ENCODE measurements at places on chromosomes 11 and 22.

DNA sequence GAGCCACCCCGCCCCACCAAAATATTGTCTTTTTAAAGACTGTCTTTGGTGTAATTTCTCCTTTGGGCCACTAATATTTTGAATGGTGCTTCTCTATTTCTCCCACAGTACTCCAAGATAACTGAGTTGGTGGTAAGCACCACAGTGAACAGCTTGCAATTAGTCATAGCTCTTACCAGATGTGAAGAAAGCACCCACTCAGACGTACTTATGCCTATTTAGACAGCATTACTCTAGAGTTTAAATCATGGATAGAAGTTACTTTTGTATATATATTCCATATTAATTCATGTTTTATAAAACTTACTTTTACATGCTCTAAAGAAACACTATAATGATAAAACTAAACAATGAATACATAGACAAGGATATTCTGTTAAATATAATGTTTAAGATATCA, 12.7 kb downstream of the ANO3 start:
- DNase-seq = peak; percentile 24

GRCh38 chr11:119741369-119742262, 12.6 kb upstream of the NECTIN1 start:
- DNase-seq = peak; percentile 64

DNA sequence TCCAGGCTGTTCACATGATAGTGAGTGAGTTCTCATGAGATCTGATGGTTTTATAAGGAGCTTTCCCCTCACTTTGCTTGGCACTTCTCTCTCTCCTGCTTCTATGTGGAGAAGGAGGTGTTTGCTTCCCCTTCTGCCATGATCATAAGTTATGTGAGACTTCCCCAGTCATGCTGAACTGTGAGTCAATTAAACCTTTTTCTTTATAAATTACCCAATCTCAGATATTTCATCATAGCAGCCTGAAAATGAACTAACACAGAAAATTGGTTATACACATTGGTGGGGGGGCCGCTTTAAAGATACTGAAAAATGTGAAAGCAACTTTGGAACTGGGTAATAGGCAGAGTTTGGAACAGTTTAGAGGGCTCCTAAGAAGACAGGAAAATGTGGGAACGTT, 741.1 kb upstream of the LUZP2 start:
- DNase-seq = no peak

GRCh38 chr11:69219991-69220390, 64.3 kb downstream of the SMIM38 start:
- DNase-seq = no peak

DNA sequence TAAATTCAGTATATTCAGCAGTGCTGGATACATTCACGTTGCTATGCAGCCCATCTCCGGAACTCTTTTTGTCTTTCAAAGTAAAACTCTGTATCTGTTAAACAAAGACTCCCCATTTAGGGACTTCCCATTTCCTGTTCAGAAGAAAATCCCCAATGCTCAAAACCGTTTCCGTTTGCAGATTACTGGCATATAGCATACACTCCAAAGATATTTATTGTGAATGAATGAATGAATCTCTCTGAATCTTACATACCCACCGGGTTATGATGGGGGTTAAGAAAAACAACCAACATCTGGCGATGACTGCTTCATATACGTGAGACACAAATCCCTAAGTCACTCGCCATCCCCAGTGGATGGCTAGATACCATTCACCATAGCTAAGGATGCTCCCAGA, 1.6 kb downstream of the THY1 start:
- DNase-seq = no peak

DNA sequence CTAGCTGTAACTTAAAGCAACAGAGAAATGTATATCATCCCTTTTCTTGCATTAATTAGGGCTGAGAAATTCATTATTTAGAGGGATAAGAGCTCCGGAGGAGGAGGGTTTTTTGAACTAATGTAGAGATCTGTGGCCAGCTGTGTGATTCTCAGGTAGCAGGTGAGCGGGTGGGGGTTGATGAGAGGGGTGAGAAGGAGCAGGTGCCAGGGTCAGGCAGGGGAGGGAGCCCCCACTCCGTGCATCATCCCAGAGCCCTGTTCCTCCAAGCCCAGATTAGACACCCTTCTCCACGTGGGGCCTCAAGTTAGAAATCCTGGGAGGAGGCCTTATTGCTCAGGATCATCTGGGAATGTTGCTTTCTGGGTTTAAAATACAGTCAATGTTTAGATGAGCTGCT, 24.9 kb downstream of the ZBTB16 start:
- no peak for DNase-seq

- no peak for DNase-seq
Observed at GRCh38 chr11:95821640-95822039, 31.3 kb downstream of the CEP57 start.

DNA sequence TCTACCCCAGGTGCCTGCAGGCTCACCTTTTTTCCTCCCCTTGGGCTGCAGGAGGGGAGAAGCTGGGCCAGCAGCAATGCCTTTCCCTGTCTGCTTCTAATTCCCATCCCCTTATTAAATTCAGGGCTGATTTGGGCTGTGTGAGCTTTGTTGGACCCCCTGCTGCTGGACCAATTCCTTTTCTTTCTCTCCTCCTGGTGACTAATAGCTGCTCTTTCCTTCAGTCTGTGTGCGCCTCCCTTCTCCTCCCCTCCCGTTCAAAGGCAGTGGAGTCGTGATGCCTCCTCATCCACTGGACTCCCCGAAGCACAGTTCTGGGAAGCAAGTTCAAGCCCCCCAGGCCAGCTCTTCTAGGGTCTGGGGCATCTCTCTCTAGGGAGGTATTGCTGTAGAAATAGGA, 567.9 kb upstream of the CADM1 start:
- DNase-seq = no peak

DNA sequence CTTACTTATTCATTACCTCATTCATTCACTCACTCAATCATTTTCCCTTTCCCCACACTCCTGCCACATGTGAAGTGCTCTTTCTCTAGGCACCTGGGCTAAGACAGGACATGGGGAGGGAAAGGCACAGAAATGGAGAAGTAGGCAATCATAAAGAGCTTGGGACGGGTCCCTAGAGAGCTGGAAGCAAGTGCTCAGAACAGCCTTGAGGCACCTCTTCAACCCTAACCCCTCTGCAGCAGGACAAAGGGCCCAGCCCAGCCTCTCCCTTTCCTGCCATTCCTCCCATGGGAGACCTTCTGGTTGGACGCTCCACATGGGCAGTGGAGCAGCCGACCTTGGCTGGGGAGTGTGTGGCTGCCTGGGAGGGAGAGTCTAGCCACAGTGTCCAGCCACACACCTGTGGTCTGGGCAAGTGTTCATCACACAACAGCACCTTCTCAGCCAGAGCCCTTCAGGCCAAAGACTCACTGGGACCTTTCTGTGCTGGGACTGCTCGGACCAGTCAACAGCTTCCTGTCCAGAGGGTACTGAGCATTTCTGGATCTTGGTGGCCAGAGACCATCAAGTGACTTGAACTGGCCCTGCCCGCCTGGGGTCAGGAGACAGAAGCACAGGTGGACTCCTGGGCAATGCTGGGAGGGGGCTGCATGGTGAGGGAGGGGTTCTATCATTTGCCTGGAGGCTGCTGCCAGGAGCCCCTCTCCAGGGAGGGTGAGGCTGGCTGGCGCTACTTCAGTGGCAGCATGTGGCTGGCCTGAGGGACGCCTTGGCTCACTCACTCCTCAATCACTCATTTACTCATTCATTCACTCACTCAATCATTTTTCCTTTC, 1.0 kb upstream of the MUC5AC start:
- no peak for DNase-seq

DNA sequence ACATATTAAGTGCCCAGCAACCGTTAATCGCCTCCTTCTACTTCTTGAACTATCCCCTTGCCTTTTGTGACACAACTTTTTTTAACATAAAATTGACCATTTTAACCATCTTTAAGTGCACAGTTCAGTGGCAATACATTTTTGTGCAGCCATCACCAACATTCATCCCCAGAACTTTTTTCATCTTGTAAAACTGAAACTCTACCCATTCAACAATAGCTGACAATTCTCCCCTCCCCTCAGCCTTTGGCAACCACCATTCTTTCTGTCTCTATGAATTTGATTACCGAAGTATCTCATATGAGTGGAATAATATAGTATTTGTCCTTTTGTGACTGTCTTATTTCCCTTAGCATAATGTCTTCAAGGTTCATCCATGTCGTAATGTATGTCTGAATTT, 66.0 kb downstream of the MICAL2 start:
- no peak for DNase-seq

DNA sequence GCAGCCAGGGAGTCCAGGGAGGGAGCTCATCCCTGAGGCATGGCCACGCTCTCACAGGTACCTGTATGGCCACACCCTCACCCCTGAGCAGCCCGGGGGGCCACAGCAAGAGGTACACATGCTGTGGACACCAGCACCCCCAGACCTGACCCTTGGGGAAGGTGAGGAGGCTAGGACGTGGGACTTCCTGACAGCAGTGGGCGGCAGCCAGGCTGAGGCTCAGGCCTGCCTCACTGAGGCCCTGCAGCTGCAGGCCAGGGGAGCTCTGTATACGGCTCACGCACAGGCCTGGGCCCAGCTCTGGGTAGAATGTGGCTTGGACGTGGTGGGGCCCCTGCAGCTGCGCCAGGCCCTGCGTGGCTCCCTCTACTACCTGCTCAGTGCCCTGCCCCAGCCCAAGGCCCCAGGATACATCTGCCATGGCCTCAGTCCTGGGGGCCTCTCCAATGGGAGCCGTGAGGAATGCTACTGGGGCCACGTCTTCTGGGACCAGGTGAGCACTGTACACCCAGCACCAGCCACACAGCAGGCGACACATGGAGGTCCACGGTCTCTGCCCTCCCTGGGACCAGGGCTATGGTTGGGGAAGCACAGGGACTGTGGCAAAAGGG, 1.8 kb downstream of the PGGHG start:
- DNase-seq = no peak

DNA sequence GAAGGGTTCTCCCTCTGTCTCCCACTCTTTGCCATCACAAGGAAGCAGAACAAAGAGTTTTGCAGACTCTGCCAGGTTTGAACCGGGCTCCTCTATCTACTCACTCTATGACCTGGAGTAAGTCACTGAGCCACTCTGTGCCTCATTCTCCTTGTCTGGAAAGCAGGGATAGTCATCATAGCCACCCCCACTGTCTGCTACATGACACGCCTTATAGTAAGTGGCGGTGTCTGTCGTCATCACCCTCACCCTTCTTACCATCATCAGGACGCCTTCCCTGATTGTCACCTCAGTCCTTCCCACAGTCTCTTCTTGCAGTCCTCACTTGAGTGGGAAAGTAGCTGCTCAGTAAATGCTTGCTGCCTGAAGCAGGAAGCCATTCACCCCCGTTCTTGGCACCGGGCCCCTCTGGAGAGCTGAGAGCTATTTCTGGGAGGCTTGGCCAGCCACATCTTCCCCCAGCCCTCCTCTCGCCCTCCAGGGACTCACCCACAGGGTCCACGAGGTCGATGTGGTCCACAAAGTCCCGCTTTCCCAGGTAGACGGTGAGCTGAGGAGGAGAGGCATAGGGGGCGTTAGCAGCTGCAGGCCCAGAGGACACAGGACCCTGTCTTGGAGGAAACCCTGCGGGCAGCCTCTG, 46.4 kb downstream of the TPBGL start:
- DNase-seq = no peak

DNA sequence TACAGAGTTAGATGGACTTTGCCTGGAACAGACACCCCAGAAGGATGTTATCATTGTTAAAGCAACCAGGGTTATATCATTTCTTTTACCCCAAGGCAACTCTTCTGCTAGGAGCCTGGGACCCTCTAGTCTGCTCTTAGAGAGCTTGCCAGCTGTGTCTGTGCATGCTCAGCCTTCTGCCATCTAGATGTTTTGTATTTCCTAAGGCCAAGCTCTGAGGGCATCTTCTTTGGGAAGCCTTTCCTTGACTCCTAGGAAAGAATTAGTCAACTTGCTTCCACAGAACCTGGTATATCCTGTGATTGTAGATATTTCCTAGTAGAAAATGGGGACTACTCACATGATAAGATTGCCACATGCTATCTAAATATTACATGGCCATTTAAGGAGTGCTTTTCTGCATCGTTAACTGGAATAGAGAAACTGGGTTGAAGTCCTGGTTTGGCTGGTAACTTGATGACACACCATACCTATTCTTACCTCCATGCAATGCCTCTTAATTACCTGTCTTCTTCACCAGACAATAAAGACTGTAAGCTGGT, 87.6 kb downstream of the STIM1 start:
- no peak for DNase-seq

- no peak for DNase-seq
Observed at GRCh38 chr11:119107538-119108145, 498 bp downstream of the C2CD2L start.

GRCh38 chr11:8335186-8335585, 71.5 kb upstream of the LMO1 start:
- no peak for DNase-seq

DNA sequence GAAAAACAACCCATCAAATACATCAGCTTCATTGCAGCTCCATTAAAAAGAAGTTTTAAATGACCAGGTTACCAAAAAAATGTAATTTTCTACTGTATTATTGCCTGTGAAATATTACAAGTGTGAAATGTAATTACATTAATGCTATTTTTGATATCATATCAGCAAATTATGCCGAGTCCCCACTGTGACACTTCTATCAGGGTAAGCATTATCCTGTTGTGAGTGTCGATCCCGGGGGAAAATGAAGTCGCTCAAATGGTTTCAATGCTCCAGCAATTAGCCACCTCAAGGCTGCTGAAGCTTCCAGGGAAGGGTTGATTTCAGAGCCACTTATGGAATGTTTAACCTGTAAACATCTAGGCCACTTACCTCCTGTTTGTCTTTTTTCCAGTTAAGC, 70.4 kb downstream of the RCN1 start:
- no peak for DNase-seq

- peak; percentile 17 for DNase-seq
Observed at GRCh38 chr22:25048659-25049647, 96.4 kb downstream of the KIAA1671 start.

DNA sequence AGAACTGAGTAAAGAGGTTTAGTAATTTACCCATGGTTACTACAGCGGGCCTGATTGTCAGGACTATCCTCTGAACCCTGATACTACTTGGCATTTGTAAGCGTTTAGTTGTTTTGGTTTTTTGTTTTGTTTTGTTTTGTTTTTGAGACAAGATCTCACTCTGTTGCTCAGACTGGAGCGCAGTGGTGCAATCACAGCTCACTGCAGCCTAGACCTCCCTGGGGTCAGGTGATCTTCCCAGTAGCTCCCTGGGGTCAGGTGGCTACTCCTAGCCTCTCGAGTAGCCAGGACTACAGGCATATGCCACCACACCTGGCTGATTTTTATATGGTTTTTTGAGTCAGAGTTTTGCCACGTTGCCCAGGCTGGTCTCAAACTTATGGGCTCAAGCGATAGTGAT, 118.6 kb downstream of the WNT11 start:
- no peak for DNase-seq

- no peak for DNase-seq
Observed at GRCh38 chr22:21450320-21450831, 16.8 kb upstream of the TMEM191C start.

GRCh38 chr22:47328550-47329243, 566.2 kb downstream of the TBC1D22A start:
- DNase-seq = no peak

DNA sequence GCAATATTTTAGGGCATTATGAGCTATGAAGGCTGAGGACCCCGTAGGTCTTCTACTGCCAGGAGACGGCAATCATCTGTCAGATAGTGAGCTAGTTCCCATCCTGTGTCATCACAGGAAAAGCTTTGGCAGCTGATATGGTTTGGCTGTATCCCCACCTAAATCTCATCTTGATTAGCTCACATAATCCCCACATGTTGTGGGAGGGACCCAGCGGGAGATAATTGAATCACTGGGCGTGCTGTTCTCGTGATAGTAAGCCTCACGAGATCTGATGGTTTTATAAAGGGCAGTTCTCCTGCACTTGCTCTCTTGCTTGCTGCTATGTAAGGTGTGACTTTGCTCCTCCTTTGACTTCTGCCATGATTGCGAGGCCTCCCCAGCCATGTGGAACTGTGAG, 18.1 kb downstream of the CSRP3 start:
- no peak for DNase-seq

Data from hippocampal formation (tissue), 2 donors.